ENCODE measurements at places on chromosomes 7 and 10.

- DNase-seq, result no peak
Observed at GRCh38 chr7:2681929-2682799, 5.8 kb upstream of the AMZ1 start.

GRCh38 chr7:127035203-127035849, 217.4 kb downstream of the GRM8 start:
- DNase-seq, result peak; percentile 88

GRCh38 chr10:89374713-89375141, 3.1 kb upstream of the IFIT1B start:
- DNase-seq, result no peak

- DNase-seq, result no peak
Observed at GRCh38 chr7:157611341-157611740, 274.5 kb downstream of the DNAJB6 start.

DNA sequence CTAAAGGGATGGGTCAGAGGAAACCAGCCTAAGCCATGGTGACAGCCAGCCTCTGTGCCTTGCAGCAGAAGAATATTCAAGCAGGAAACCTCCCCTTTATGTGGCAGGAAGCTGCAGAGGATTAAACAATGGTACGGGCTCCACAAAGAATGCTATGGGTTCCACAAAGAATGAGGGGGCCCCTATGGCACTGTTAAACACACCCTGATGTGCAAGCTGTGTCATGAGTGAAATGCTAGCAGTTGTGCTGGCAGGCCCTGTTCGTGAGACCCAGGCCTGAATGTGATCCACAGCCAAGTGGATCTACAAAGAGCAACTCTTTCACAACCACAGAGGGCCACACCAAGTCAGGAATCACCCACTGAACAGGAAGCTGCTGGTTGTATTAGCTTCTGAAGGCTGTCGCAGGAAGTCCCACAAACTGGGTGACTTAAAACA, 68.9 kb downstream of the MYOF start:
- no peak for DNase-seq

- DNase-seq, result no peak
Observed at GRCh38 chr7:139640681-139641080, 117.2 kb downstream of the CLEC2L start.

Data from epithelial cell of proximal tubule (primary cell).